ENCODE measurements at places on chromosomes 2 and 18.

- DNase-seq: no peak
These were observed 1.3 kb downstream of the LAMA3 start for GRCh38 chr18:23690505-23691068.

- DNase-seq: no peak
These were observed 37.5 kb downstream of the UXS1 start for GRCh38 chr2:106156305-106157296.

GRCh38 chr2:128300151-128301020, 18.3 kb downstream of the HS6ST1 start:
- DNase-seq: no peak

DNA sequence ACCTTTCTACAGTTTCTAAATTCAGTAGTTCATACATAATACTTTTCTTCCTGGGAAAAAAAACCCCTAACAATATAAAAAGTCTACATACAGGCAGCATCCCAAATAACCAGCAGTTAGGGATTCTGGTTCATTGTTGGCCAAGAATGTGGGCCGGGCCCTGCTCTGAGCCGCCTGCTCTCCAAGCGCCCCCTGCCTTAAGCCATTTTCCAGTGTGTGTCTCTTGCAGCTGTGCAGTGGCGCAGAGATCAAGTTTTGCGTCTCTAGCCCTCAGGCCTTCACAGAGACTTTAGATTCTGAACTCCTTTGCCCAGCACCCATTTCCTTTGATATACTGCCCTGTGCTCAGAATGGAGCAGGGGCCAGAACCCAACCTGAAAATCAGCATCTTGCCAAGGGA, 32.9 kb downstream of the RMC1 start:
- no peak for DNase-seq

- no peak for DNase-seq
These were observed 176.0 kb downstream of the MIB1 start for GRCh38 chr18:21916594-21916993.
